ENCODE measurements at places on chromosomes 3 and 15. TPM values are rescaled to one million over a fixed set of nuclear protein-coding genes. Genes with fewer than 3 reads are reported as not detected.

Gene GOLGA6B
- 0.07 TPM for polyA plus RNA-seq

Gene PML
- 31.8 TPM for polyA plus RNA-seq

- DNase-seq, result peak; percentile 17
These were observed 227.3 kb upstream of the C2CD4B start for GRCh38 chr15:62392376-62392775.

DNA sequence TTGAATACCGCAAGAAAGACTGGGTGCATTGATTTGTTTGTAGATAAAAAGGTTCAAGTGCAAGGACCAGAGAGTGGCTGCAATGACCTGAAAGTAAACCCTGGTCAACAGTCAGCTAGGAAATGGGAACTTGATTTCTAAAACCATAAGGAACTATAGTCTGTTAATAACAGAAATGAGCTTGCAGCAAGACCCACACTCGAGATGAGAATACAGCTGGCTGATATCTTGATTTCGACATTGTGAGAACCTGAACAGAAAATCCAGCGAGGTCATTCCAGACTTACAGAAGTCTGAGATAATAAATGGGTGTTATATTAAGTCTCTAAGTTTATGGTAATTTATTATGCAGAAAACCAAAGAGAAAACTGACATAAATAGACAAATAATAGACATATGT lies 177.3 kb downstream of the NFKBIZ start:
- DNase-seq, result no peak

- no peak for DNase-seq
These were observed 51.6 kb upstream of the MITF start for GRCh38 chr3:69687641-69688040.

DNA sequence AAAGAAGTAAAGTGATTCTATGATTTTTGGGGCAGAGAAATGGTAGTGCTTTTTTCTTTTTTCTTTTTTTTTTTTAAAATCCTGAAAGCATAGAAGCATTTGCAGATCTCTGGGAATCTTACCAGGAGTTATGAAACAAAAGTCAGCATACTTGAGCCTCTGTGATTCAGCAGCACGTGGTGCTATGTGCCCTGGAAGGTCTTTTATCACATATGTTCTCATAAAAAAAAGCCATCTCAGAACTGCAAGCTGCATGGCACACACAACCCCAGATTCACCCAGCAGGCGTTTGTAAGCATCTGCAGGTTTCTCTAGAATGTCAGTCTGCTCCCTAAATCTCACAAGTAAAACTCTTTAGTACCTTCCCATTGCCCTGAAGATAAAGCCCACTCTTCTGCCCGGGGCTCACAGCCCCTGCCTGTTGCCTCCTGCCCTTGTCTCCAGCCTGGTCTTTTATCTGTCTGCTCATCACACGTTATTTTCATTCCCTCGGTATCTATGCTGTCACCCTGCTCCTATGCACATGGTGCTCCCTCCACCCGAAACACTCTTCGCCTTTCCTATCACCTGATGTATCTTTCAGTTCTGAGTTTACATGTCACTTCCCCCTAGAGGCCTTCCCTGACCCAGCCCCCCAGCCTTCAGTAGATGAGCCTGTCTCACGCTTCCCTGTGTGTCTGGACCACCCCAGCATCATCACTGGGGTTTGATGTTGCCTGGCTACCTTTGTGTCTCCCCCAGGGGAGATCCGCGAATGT lies 72.4 kb downstream of the CHDH start:
- DNase-seq, result no peak

DNA sequence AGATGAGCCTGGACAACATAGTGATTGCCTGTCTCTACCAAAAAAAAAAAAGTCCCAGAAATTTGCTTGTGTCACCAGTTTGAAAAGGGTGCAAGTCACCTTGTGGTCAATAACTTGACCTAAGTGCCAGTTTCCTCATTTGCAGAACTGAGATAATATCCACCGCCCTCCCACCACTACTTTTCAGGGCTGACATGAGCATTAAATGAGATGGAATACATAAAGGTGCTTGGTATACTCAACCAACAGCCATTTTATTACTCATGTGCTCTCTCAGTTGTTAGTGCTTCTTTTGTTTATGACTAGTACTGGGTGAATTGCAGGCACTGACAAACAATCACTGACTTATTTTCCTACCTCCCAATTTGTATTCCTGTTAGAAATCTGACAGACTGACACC lies 340.5 kb upstream of the SATB1 start:
- DNase-seq, result no peak

DNA sequence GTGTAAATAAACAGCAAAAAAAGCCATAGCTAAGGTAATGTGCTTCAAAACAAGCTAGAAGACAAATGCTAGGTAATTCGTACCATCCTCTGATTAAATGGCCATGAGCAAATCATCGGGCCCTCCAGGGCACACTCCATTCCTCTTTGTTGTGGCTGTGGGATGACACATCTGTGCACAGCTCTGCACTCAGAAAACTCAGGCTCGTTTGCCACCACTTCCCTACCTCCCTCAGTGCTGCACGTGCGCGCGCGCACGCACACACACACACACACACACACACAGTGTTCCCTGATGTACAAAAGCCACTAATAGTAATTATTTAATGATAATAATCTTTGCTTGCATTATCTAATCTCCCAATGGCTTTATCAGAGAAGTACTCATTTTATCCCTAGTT lies 336.6 kb downstream of the FEZF2 start:
- no peak for DNase-seq
